ENCODE measurements at places on chromosomes 2 and 18. TPM values are rescaled to one million over a fixed set of nuclear protein-coding genes. Genes with fewer than 3 reads are reported as not detected.

The COPS9 gene
- 132 TPM for total RNA-seq

The GPR35 gene
- total RNA-seq = 7.6 TPM

The GNAL gene
- total RNA-seq = 0.24 TPM

The SULT1C4 gene
- total RNA-seq = not detected

The ZNF804A gene
- 0.05 TPM for total RNA-seq

The ALKAL2 gene
- total RNA-seq = 0.18 TPM

The LYG2 gene
- not detected for total RNA-seq

The PLEK gene
- total RNA-seq = 3.2 TPM

The FOSL2 gene
- 54.9 TPM for total RNA-seq

The MC4R gene
- not detected for total RNA-seq

The SIX2 gene
- total RNA-seq = not detected

The CDH20 gene
- total RNA-seq = not detected

GRCh38 chr2:149601141-149601796 lies 13.7 kb upstream of the MMADHC start:
- no peak overlapping the region for H3K4me3 ChIP-seq
- peaks cover 23% of the 10 kb centered on the region for H3K4me1 ChIP-seq
- DNase-seq = no peak
- H3K27ac ChIP-seq = no peak overlapping the region

GRCh38 chr2:234606896-234607295 lies 110.0 kb upstream of the ARL4C start:
- H3K27ac ChIP-seq = no peak overlapping the region
- no peaks in the 10 kb centered on the region for H3K36me3 ChIP-seq
- H3K27me3 ChIP-seq = peaks cover 2% of the 10 kb centered on the region

DNA sequence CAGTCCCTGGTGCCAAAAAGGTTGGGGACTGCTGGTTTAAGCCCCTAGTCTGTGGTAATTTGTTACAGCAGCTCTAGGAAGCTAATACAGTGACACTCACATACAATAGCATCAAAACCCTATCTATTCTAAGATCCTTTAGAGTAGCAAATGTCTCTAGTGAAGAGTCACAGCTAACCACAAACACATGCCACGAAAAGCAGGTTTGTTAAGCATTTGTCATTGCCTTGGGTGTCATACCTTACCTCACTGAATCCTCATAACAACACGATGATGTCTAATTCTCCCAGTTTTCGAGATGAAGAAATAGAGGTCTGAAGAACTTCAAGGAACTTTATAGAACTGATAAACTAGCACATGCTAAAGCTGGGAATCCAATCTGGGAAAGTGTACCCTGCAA lies 29.6 kb upstream of the RNF152 start:
- peaks cover 57% of the 10 kb centered on the region for H3K4me1 ChIP-seq
- no peak overlapping the region for H3K4me3 ChIP-seq
- H3K36me3 ChIP-seq = no peaks in the 10 kb centered on the region
- no peak overlapping the region for H3K27ac ChIP-seq
- no peak for DNase-seq

DNA sequence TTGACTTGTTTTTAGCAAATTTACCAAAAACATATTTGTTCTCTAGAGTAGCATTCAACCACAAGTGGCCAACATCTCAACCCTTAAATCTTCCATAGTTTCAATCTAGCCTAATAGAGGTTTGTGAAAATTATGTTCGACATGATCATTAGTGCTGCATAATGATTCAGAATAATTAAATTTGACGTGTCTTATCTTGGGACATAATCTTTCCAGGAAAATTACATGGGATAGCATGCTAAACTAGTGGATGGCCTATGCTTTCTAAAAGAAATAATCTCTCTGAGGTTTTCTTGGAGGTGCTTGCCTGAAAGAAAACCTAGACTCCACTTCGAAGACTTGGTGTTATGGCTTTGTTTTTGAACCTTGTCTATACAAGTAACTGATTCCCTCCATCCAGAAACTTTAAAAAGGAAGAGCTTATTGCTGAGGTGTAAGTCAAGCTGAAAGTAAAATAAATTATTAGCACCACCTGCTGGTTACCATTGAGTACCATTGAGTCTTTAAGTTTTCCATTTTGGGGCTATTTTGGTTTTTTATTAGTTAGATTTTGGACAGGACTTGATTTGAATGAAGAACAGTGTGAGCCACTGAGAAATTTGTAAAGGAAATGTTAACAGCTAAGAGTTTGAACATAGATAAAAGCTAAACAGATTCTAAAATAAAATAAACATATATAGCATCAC lies 32.7 kb downstream of the COX7A2L start:
- H3K27ac ChIP-seq = peak overlapping the region; percentile 40
- DNase-seq = no peak
- H3K27me3 ChIP-seq = no peaks in the 10 kb centered on the region
- H3K36me3 ChIP-seq = peaks cover 47% of the 10 kb centered on the region

GRCh38 chr2:138602166-138602460 lies 100.5 kb downstream of the SPOPL start:
- no peaks in the 10 kb centered on the region for H3K27me3 ChIP-seq
- no peaks in the 10 kb centered on the region for H3K4me1 ChIP-seq
- H3K27ac ChIP-seq = no peak overlapping the region
- DNase-seq = no peak
- H3K4me3 ChIP-seq = no peak overlapping the region
- no peaks in the 10 kb centered on the region for H3K36me3 ChIP-seq

- DNase-seq = no peak
- H3K27ac ChIP-seq = no peak overlapping the region
- H3K4me1 ChIP-seq = no peaks in the 10 kb centered on the region
These were observed 194.8 kb upstream of the DOK6 start for GRCh38 chr18:69205925-69206324.

DNA sequence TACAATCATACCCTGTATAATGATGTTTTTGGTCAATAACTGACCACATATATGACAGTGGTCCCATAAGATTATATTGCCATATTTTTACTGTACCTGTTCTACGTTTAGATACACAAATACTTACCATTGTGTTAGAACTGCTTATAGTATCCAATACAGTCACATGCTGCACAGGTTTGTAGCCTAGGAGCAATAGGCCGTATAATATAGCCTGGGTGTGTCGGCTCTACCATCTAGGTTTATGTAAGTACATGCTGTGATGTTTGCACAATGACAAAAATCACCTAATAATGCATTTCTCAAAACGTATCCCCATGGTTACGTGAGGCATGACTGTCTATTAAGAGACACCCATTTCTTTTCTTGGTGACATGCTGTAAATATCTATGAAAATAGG lies 55.0 kb upstream of the APCDD1 start:
- H3K27me3 ChIP-seq = peaks cover 10% of the 10 kb centered on the region
- H3K36me3 ChIP-seq = no peaks in the 10 kb centered on the region
- H3K4me3 ChIP-seq = no peak overlapping the region
- no peaks in the 10 kb centered on the region for H3K4me1 ChIP-seq
- no peak overlapping the region for H3K27ac ChIP-seq

GRCh38 chr2:59957504-59957903 lies 596.0 kb downstream of the BCL11A start:
- no peak for DNase-seq
- no peak overlapping the region for H3K4me3 ChIP-seq
- no peak overlapping the region for H3K27ac ChIP-seq
- H3K4me1 ChIP-seq = no peaks in the 10 kb centered on the region
- H3K27me3 ChIP-seq = no peaks in the 10 kb centered on the region

- no peak overlapping the region for H3K4me3 ChIP-seq
- no peak for DNase-seq
- H3K27me3 ChIP-seq = no peaks in the 10 kb centered on the region
- no peaks in the 10 kb centered on the region for H3K4me1 ChIP-seq
These were observed 380.2 kb upstream of the RAB12 start for GRCh38 chr18:8229040-8229439.

GRCh38 chr2:209451209-209451834 lies 27.5 kb downstream of the MAP2 start:
- H3K27ac ChIP-seq = no peak overlapping the region
- no peak for DNase-seq
- no peaks in the 10 kb centered on the region for H3K27me3 ChIP-seq
- H3K4me3 ChIP-seq = no peak overlapping the region
- no peaks in the 10 kb centered on the region for H3K36me3 ChIP-seq

DNA sequence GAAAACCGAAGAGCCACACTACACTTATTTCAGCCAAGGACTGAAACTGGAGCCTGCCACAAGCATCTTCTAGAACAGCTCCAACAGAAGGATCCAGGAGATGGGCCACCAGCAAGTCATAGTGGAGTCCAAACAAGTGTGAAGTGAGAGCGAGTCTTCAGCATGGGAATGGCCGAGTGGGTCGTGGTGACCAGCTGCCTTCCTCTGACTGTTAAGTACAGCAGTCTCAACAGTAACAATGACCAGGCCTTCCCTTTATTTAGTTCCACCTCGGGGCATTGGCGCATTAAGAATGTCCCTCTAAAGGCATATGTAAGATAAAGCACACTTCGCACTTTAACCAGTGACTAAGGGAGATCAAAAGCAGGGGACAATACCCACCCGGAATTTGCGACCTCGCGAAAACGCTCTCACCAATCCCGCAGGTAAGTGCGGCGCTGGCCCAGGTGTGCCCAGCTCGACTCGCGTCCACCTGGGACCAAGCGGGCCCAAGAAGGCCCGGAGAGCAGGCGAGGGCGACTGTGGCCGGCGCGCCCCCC lies 1.1 kb downstream of the L3MBTL4 start:
- peaks cover 1% of the 10 kb centered on the region for H3K36me3 ChIP-seq
- peaks cover 6% of the 10 kb centered on the region for H3K4me1 ChIP-seq
- H3K4me3 ChIP-seq = peak overlapping the region; percentile 76
- H3K27ac ChIP-seq = peak overlapping the region; percentile 27
- H3K27me3 ChIP-seq = peaks cover 32% of the 10 kb centered on the region

- H3K4me3 ChIP-seq = no peak overlapping the region
- no peak overlapping the region for H3K27ac ChIP-seq
- no peak for DNase-seq
- H3K27me3 ChIP-seq = peaks cover 12% of the 10 kb centered on the region
- no peaks in the 10 kb centered on the region for H3K4me1 ChIP-seq
These were observed 63.3 kb upstream of the TMEM182 start for GRCh38 chr2:102698369-102699111.

- DNase-seq = no peak
- H3K4me3 ChIP-seq = no peak overlapping the region
- H3K27ac ChIP-seq = no peak overlapping the region
These were observed 1254.8 kb downstream of the LRP1B start for GRCh38 chr2:140876015-140876414.

DNA sequence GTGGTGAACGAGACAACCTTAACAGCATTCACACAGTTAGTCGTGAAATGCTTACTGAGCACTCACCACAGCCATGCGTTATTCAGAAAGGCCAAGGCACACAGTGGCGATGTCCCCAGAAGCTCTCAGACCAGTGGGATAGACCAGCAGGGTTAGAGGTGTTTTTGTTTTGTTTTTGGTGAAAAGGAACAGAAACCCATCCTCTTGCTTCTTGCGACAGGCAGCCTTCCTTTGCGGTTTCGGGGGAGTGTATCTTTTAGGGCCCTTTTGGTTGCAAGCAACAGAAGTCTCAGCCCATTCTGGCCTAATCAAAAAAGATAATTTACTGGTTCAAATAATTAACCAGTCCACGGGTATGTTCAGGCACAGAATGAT lies 4.7 kb downstream of the GNLY start:
- DNase-seq = no peak
- H3K4me1 ChIP-seq = peaks cover 40% of the 10 kb centered on the region
- H3K27ac ChIP-seq = no peak overlapping the region

- H3K27ac ChIP-seq = no peak overlapping the region
- H3K27me3 ChIP-seq = no peaks in the 10 kb centered on the region
- no peaks in the 10 kb centered on the region for H3K4me1 ChIP-seq
- no peaks in the 10 kb centered on the region for H3K36me3 ChIP-seq
- no peak overlapping the region for H3K4me3 ChIP-seq
These were observed 266.3 kb downstream of the ZNF516 start for GRCh38 chr18:76228716-76229115.

DNA sequence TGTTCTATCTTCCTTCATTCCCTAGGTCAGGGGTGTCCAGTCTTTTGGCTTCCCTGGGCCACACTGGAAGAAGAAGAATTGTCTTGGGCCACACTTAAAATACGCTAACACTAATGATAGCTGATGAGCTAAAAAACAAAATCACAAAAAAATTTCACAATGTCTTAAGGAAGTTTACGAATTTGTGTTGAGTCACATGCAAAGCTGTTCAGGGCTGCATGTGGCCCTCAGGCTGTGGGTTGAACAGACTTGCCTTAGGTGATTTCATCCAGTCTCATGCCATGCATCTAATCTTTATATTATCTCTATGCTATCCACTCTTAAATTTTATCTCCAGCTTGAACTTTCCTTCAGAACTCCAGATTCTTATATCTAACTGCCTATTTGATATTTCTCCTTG lies 80.1 kb downstream of the CCDC85A start:
- H3K27me3 ChIP-seq = no peaks in the 10 kb centered on the region
- no peak for DNase-seq
- H3K36me3 ChIP-seq = no peaks in the 10 kb centered on the region
- no peak overlapping the region for H3K27ac ChIP-seq
- no peak overlapping the region for H3K4me3 ChIP-seq
- H3K4me1 ChIP-seq = no peaks in the 10 kb centered on the region

DNA sequence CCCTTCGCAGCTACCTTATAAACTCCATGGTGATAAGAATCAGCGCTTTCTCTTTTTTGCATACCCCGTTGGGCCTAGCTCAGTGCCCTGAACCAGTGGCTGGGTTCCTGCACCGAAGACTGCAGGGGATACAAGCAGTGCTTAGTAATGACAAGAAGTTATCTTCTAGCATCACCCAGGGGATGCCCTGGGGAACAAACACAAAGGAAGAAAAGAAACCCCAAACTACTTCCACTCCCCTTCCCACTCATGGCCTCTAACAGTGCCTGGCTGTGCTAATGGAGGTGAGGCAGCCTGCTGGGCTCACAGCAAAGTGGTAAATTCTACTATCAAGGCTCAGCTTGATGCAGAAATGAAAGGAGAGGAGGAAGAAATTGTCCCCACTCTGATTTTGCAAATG lies 314.7 kb downstream of the TXNL1 start:
- DNase-seq = no peak
- no peaks in the 10 kb centered on the region for H3K36me3 ChIP-seq
- no peak overlapping the region for H3K4me3 ChIP-seq

DNA sequence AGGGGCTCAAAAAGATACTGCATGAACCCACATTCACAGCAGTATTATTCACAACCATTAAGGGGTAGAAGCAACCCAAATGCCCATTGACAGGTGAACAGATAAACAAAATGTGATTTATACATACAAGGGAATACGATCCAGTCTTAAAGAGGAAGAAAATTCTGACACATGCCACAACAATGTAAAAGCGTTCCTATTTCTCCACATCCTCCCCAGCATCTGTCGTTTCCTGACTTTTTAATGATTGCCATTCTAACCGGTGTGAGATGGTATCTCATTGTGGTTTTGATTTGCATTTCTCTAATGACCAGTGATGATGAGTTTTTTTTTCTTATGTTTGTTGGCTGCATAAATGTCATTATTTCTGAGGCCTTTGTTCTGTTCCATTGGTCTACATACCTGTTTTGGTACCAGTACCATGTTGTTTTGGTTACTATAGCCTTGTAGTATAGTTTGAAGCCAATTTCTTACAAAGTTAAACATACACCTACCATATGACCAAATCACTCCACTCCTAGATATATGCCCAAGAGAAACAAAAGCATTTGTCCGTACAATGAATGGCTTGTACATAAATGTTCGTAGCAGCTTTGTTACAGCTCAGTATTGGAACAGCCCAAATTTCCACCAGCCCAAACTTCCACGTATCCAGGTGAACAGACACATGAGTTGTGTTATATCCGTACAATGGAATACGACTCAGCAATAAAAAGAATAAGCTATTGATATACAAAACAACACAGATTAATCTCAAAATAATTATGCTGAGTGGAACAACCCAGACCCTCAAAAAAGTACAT lies 85.1 kb downstream of the TMEM131 start:
- H3K27ac ChIP-seq = no peak overlapping the region
- H3K36me3 ChIP-seq = peaks cover 26% of the 10 kb centered on the region
- no peaks in the 10 kb centered on the region for H3K27me3 ChIP-seq
- H3K4me3 ChIP-seq = no peak overlapping the region

- no peak for DNase-seq
- no peak overlapping the region for H3K27ac ChIP-seq
- H3K36me3 ChIP-seq = no peaks in the 10 kb centered on the region
- no peak overlapping the region for H3K4me3 ChIP-seq
These were observed 66.0 kb upstream of the PMAIP1 start for GRCh38 chr18:59833785-59834184.
